ENCODE measurements at places on chromosomes 5 and 9.

GRCh38 chr5:39427633-39428032 lies 2.9 kb upstream of the DAB2 start:
- no peak for DNase-seq

DNA sequence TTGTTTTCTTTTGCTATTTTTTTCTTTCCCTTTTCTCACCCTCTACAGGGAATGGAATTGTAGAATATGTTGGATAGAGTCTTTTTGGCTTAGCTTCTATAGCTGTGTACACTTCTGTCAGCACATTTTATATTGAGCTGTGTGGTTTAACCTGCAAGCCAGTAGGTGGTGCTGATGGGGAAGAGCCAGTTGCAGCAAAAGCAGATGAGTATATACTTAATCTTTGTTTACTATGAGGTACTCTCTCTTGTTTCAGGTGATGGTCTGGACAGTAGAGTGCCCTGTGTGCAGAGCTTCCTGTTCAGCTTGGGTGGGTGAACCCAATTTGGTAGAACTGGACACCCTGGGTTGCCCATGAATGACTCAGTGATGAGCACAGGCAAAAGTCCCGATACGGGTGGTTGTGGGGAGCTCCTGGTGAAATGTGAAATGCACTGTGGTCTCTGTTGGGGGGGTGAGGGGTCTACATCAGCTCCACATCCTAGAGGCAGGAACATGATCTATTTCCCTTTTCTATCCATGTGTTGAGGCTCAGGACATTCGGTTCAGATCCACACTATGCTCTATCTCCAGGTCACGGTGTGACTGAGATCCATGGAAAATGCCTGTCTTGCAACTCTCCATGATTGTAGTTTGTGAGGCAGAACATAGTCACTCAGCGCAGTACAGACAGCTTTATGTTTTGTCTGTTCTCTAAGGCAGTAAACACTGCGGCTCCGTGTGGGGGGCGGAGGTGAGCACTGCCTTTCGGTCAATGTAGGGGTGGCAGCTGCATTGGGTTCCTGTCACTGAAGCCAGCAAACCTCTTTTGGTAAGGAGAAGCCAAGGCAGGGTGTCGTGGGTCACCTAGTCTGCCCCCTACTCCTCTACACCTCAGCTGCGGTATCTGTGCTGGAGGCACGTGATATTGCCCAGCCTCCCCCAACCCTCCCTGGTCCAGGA lies 353.2 kb downstream of the PRR16 start:
- DNase-seq = no peak

DNA sequence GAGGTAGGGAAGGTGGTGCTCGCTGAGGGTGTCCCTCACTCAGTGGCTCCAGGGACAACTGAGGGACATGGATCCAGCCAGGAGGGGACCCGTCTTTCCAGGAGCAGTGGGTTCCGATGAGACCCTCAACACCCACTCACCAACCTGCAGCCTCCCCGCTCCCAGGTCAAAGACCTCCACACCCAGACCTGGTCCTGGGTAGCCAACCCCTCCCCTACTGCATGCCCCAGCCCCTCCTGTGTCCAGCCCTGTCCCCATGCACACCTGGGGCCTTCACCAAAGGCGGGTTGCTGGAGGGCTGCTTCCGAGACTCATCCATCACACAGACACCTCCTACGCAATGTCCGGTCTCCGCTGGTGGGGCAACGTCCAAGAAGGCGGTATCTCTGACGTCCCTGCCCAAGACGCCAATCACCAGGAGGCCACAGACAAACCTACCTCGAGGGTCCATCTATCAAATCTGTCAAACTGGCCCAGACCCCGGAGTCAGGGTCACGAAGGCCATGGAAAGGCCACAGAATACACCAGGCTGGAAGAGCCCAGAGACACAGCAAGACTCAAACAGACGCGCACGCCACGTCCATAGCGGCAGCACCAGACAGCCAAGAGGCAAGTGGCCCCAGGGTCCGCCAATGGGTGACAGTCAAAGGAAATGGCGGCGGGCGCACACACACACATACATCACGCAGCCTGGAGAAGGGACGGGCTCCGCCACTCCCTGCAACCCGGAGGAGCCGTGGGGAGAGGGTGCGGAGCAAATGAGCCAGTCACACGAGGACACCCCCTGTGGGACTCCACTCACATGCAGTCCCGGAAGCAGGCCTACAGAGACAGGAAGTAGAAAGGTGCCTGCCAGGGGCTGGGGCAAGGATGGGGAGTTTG lies 10.8 kb downstream of the NACC2 start:
- DNase-seq = no peak

GRCh38 chr5:148416416-148416815 lies 32.7 kb downstream of the FBXO38 start:
- no peak for DNase-seq

GRCh38 chr9:133944746-133945135 lies 47.4 kb downstream of the VAV2 start:
- DNase-seq = no peak

DNA sequence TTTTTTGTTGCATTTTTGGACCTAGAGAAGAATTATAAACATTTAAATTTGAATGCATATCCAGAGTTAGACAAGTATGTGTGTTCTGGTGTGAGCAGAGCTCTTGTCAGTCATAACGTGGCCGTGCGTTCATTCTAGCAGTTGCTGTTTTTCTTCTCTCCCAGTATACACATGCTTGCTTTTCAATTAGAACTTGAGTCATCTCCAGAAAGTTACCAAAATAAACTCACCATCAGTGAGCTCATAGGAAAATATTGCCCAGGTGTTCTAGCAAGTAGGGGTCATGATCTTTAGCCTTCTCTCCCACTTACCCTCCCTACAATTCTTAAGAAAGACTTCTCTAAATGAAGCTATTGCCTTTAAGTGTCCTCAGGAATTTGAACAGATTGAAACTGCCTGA lies 247.5 kb upstream of the TUT7 start:
- no peak for DNase-seq

- no peak for DNase-seq
These were observed 24.2 kb upstream of the ANKRD33B start for GRCh38 chr5:10539687-10539998.

DNA sequence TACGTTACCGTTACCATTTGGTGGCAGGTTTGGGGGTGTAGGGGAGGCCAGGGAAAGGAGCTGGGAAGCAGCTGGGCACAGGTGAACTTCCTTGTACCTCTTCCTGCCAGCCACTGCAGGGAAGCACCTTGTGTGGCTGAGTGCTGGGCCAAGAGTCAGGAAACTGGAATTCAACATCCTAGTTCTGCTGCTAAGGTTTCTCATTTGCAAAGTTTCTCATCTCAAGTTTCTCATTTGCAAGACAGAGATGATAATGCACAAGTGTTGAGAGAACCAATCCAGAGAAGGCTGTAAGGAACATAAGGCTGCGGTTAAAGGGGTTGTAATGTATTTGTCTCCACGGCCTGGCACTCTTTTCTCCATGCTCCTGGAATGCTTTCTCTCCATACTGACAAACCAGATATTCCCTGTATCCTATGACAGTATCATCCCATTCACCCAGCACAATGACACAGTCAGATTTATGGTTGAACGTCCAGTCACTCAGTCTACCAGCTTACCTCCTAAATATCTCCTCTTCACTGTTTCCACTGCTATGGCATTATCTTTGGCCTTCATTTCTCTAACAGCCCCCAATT lies 33.6 kb upstream of the LARP1 start:
- no peak for DNase-seq

- DNase-seq = no peak
These were observed 144.9 kb upstream of the DMRT1 start for GRCh38 chr9:696332-697323.

GRCh38 chr9:86924206-86924605 lies 23.1 kb downstream of the GAS1 start:
- DNase-seq = no peak

- DNase-seq = no peak
These were observed 70.0 kb downstream of the LMNB1 start for GRCh38 chr5:126846744-126847455.

DNA sequence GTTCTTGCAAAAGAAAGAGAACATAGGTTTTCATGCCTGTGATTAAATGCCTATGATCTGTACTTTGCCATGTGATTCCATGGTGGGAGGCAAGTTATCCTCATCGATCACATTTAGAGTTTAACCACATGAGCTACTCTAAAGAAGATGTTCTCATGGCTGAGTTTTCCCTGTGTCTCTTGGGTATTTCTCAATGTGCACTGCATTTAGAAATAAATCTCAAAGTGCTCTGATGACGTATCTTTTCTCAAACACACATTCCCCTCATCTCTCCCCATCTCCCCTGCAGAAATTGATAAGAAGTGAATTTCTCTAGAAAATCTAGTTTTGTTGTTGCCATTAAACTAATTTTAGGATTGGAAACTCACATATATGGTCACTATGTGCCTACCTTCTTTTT lies 282.2 kb downstream of the SEMA5A start:
- DNase-seq = no peak

DNA sequence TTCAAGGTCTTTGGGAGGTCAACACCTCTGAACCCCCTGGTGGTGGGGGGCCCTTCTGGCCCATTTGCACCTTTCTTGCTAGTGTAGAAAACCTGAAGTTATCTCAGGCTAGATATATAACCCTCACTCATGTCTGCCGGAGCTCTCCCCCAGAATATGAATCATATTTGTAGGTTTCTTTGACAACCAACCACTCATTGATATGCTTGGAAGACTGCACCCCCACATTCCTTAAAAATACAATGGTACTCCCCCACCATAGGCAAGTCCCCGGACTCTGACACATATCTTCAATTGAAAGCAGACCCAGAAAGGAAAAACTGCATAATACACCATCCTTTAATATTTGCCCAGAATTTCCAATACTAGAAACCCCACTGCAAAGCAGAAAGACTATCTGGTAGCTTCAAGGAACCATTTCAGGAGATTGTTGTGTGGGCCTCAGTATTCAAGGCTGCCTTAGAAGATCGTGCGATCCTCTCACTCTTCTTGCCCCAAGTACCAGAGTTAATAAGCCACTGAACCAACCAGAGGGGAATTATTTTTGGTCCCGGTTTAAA lies 978 bp upstream of the UBE2B start:
- DNase-seq = no peak

DNA sequence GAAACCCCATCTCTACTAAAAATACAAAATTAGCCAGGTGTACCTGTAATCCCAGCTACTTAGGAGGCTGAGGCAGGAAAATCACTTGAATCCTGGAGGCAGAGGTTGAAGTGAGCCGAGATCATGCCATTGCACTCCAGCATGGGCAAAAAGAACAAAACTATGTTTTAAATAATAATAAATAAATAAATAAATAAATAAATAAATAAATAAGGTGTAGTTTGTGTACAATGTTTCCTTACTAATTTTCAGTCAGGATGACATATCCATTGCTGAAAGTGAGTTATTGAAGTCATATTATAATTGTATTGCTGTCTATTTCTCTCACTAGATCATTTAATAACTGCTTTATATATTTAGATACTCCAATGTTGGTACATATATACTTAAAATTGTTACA lies 581.5 kb upstream of the DAB2 start:
- no peak for DNase-seq

- no peak for DNase-seq
These were observed 87.7 kb upstream of the SPIN1 start for GRCh38 chr9:88300556-88300955.

DNA sequence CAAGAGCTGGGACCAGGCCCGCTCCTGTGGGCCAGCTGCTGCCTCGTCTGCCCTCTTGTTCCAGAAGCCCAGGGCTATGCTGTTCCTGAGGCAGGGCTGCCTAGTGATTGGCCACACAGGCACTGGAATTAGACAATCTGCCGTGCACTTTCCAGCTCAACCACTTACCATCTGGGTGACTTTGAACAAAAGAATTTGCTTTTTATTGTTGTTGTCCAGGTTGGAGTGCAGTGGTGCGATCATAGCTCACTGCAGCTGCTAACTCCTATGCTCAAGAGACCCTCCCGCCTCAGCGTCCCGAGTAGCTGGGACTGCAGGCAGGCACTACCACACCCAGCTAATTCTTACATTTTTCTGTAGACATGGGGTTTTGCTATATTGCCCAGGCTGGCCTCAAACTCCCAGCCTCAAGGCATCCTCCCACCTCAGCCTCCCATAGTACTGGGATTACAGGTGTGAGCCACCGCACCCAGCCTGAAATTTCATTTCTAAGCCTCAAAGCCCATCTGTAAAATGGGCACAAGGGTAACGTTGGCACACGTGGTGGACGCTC lies 1.2 kb upstream of the NEK6 start:
- no peak for DNase-seq

DNA sequence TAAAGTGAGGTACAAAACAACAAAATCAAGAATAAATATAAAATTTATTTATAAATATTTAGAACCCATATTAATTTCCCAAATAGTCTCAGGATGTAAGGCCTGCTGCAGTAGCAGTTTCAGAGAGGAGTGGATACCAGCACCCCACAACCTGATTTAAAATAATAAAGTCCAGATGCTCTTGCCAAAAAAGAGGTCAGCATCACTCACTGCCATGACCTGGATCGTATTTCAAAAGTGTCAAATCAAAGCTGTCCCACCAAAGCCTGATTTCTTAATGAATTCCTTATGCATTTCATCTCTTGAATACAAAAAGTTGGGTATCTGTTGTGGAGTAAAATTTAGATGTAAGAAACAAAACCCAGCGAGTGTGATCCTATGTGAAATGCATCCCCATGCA lies 58.0 kb upstream of the ROR2 start:
- DNase-seq = no peak

DNA sequence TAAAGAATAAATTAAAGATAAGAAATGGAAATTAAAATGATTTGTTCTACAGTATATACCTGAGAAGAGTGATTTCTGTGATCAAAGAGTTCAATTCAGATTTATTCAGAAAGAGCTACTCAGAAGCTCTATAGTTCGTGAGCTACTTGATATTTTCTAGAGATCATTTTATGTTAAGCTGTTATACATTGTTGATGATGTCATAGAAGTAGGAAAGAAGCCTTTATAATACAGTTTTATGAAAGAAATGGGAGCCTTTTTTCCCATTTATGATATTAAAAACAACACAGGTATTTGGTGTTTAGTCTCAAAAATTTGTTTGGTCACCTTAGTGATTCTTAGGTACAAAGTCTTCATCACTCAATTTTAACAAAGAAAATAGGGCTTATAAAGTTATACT lies 20.8 kb downstream of the RNF14 start:
- DNase-seq = no peak

- no peak for DNase-seq
These were observed 54.7 kb downstream of the PLK2 start for GRCh38 chr5:58405175-58405574.

DNA sequence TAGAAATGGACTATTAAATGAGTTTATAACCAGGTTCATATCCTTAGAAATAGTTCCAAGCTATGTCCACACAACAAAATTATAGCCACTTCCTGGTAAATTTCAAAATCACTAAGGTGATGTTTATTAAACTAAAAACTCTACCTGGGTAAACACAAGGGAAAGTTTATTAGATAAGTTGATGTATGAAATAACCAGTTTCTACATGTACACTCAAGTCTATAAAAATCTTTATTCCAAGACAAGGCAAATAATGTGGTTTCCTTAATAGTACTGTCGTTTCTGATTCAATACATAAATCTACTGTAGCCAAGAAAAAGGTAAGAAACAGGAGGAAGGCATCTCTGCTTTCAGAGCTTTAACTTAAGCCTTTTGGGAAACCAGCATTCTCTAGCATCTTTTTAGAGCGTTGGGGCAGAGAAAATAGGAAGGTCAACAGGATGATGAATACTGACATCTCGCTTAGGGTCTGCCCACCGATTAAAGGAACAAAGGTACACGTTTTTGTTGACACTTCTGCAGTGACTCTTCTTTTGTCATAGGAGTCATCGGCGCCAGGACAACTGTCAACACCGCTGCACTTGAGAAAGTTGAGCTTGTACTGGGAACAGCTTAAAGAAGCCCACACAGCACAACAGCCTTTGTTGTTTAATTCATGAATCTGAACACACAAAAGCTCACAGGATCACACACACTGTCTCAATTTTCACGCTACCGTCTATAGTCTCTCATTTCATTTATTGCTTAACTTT lies 513.6 kb downstream of the SLCO4C1 start:
- DNase-seq = no peak

GRCh38 chr5:540906-541538 lies 16.8 kb upstream of the SLC9A3 start:
- no peak for DNase-seq

All from stimulated activated CD8-positive, alpha-beta memory T cell treated with anti-CD3 and anti-CD28 coated beads, Interleukin-7, amount 100 ng/mL, for 1 hour (primary cell).